ENCODE measurements at places on chromosomes 4 and X. TPM values are rescaled to one million over a fixed set of nuclear protein-coding genes. Genes with fewer than 3 reads are reported as not detected.

The RAB28 gene
- total RNA-seq, result 9.7 TPM

The DUX4 gene
- not detected for total RNA-seq

The TMEM144 gene
- total RNA-seq, result 3.1 TPM

The CRMP1 gene
- total RNA-seq, result 0.08 TPM

The F8A1 gene
- total RNA-seq, result 0.82 TPM

The CTAG1A gene
- total RNA-seq, result not detected

The TENM3 gene
- total RNA-seq, result 0.08 TPM

The XAGE1A gene
- not detected for total RNA-seq

The ADRA2C gene
- total RNA-seq, result 1.4 TPM

The F8A2 gene
- not detected for total RNA-seq

The GUCY1A1 gene
- 0.08 TPM for total RNA-seq

The PAGE4 gene
- total RNA-seq, result not detected

The CSAG3 gene
- total RNA-seq, result not detected

The KLF3 gene
- total RNA-seq, result 7.0 TPM

The KIF4A gene
- total RNA-seq, result 5.2 TPM

The ZCCHC4 gene
- total RNA-seq, result 10.4 TPM

The PPP1R3F gene
- total RNA-seq, result 4.4 TPM

The BRS3 gene
- total RNA-seq, result not detected

The POU4F2 gene
- not detected for total RNA-seq

The AP1S2 gene
- 25.3 TPM for total RNA-seq

The IL13RA2 gene
- 2.3 TPM for total RNA-seq

The LIMCH1 gene
- 77.9 TPM for total RNA-seq

The KLHL2 gene
- 24.7 TPM for total RNA-seq

The TIMM8A gene
- total RNA-seq, result 1.5 TPM

The CCSER1 gene
- 0.23 TPM for total RNA-seq

The RASGEF1B gene
- 1.5 TPM for total RNA-seq

The HCCS gene
- total RNA-seq, result 15.2 TPM

The NAP1L2 gene
- 0.23 TPM for total RNA-seq

The DMD gene
- total RNA-seq, result 3.6 TPM

The SPANXA1 gene
- total RNA-seq, result not detected

The NXT2 gene
- total RNA-seq, result 7.6 TPM

The TLR3 gene
- 0.60 TPM for total RNA-seq

The PAK3 gene
- 3.5 TPM for total RNA-seq

The ARX gene
- total RNA-seq, result not detected

The MTNR1A gene
- total RNA-seq, result not detected

The CLGN gene
- not detected for total RNA-seq

The ITIH6 gene
- not detected for total RNA-seq

The SPARCL1 gene
- 0.70 TPM for total RNA-seq

The CHIC1 gene
- total RNA-seq, result 5.1 TPM

The PCDH7 gene
- 0.23 TPM for total RNA-seq

The GRK4 gene
- 3.4 TPM for total RNA-seq

The F9 gene
- total RNA-seq, result not detected

The SSX1 gene
- not detected for total RNA-seq

The SPINK2 gene
- not detected for total RNA-seq

The CFI gene
- 5.4 TPM for total RNA-seq

The SPIN4 gene
- 1.1 TPM for total RNA-seq

The AKAP14 gene
- not detected for total RNA-seq

The PDE6B gene
- total RNA-seq, result not detected

The GCNA gene
- total RNA-seq, result 1.5 TPM

The GDPD2 gene
- not detected for total RNA-seq

The VCX3B gene
- total RNA-seq, result not detected

Measured in smooth muscle cell of the coronary artery (primary cell).